GM23338 (cell line): ENCODE measurements at places on chromosomes 3 and 15.
A peak's percentile ranks its signal among the peaks of the same experiment; 100 is the strongest.

GRCh38 chr3:192409201-192409837 lies 318.0 kb downstream of the FGF12 start:
- no peaks in the 10 kb centered on the region for H3K36me3 ChIP-seq
- H3K4me3 ChIP-seq, result peak overlapping the region; percentile 86
- H3K4me1 ChIP-seq, result peaks cover 35% of the 10 kb centered on the region
- H3K27ac ChIP-seq, result no peak overlapping the region
- DNase-seq, result peak; percentile 72

DNA sequence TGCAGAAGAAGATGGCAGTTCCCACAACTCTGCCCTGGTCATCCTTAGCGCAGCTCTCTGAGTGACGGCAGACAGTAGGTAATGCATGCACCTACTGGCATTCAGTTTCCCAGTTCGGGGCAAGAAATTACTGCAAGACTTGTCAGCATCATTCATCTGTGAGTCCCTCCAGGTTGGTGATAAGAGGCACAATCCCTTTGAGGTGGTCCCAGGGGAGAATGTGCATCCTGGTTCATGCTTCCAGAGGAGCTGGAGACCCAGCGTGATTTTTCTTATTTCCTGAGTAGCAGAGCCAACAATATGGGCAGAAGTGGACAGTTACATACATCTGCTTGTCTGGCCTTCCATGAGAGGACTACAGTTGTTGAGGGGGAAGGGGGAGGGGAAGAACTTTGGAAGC lies 235.9 kb upstream of the BHLHE40 start:
- H3K27ac ChIP-seq, result no peak overlapping the region
- no peak for DNase-seq
- no peaks in the 10 kb centered on the region for H3K36me3 ChIP-seq
- H3K4me1 ChIP-seq, result no peaks in the 10 kb centered on the region

- no peak for DNase-seq
- H3K36me3 ChIP-seq, result no peaks in the 10 kb centered on the region
- 0 out of 2 replicates have a peak overlapping the region, but pooled peaks have one; percentile 27 for H3K27ac ChIP-seq
- no peak overlapping the region for H3K4me3 ChIP-seq
Measured at GRCh38 chr15:63146684-63147083, 10.6 kb downstream of the RPS27L start.

- H3K27ac ChIP-seq, result no peak overlapping the region
- no peaks in the 10 kb centered on the region for H3K36me3 ChIP-seq
- H3K27me3 ChIP-seq, result no peaks in the 10 kb centered on the region
- no peaks in the 10 kb centered on the region for H3K4me1 ChIP-seq
Measured at GRCh38 chr3:3499987-3500386, 299.2 kb upstream of the LRRN1 start.
